ENCODE measurements at places on chromosomes 2 and 18. TPM values are rescaled to one million over a fixed set of nuclear protein-coding genes. Genes with fewer than 3 reads are reported as not detected.

AQP12B gene
- not detected for total RNA-seq

TMEFF2 gene
- not detected for total RNA-seq

SP5 gene
- 0.41 TPM for total RNA-seq

TET3 gene
- 23.0 TPM for total RNA-seq

MFSD2B gene
- total RNA-seq, result not detected

MROH2A gene
- not detected for total RNA-seq

GRCh38 chr2:198188982-198189381 is 384.6 kb downstream of the PLCL1 start:
- no peak for DNase-seq

DNA sequence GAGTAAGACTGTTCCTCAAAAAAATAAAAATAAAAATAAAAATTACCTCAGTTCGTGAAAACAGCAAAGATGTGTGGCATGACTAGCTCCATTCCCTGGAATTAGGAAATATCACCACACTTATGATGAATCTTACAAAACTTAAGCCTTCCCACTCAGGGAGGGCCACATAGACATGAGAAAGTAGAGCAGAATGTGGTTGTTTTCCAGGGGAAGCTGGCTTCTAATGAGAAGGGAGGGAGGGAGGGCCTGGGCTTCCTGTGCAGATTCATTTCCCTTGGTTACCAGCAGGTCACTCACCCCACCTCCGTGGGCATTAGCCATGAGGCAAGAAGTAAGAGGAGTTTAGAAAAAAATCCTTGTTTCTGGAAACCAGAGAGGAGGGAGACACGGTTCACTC is 95.9 kb upstream of the RMDN2 start:
- no peak for DNase-seq

DNA sequence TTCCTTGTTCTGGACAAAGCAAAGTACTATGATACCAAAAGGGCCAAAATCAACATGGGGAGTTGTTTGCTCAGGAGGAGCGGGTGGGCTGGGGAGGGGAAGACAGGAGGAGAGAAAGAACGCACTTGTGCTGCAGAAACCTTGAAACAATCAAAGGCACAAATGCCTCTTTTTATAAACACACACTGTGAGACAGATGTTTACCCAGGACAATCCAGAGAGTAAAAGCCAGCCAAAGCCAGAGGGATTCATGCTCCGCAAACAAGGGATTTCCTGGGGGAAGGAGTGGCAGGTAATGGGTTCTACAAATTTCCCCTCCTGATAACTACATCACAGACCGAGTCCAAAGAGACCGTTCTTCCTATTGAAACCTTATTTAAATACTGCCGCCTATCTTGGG is 323.5 kb upstream of the SKOR2 start:
- no peak for DNase-seq

DNA sequence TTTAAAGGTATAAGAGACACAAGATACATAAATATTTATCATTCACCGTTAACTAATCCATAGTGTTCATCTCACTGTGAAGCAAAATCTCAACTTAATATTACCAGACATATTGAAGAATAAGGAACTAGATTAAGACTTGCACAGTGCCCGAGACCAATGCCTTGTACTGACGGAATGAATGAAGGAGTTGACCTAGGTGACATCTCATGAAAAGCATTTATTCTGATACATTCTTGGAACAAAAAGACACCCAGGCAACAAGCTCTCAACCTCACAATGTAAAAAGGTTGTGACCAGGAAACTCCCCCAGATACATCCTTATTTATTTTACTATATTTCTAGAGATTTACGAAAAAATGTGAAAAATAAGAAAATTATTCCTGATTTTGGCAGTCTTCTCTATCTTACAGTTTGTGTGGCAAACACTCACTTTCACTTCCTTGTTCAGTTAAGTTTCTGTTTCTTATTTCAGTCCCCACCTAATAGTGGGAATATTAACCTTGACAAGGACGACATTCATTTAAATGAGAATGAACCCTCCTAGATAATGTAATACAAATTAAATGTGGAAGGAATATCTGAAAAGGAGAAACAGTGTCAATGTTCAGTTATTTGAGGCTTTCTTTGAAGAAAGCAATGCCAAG is 28.4 kb downstream of the M1AP start:
- DNase-seq, result no peak

DNA sequence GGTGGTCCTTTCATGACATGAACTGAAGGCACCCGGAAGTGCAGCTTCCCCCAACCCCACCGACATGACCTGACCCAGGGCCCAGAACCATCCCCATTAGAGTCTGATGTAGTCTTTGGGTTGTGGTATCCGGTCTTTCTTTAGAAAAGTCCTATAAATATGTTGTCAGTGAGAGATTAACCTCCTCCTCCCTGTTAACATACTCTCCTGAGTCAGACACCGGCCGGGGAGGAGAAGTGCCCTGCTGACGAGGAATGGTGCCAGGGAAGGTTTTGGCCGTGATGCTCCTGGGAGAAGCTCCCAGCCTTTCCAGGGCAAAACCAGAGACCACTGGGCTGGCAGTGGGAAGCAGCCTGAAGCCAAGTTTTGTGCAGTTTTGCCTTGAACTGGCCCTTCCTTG is 109.0 kb downstream of the LAMA3 start:
- DNase-seq, result no peak

DNA sequence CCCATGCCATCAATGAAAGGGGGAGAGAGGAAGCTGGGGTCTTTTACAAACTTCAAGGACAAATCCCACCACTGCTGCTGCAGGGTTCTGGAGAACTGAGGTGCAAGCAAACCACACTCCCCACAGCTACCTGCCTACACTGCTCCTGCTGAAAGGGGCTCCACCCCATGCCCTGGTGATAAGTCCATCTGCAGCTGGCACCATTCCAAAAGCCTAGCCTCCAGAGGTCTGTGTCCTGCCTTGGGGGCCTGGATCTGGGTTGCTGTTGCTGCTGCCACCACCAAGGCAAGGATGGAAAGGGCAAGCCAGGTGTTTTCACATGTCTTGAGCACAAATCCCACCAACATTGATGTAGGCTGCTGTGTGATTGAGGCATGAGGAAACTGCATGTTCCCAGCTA is 97.4 kb upstream of the UBE2E3 start:
- no peak for DNase-seq

DNA sequence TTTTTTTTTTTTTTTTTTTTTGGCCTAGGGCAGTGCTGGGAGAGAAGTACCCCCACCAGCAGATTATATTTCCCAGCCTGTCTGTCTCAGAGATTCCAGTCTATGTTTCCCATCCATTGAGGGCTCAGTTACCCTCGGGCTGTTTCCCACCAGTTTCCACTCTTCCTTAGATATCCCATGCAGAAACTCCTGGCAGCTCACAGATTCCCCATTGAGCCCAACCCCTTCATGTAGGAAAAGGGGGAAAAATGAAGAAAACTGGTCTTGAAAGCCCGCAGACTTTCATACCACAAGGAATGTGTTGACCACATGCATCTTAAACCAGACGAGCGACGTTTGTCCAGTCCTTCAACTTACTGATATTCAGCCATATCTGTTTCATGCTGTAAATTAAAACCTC is 15.2 kb downstream of the ASXL3 start:
- no peak for DNase-seq

DNA sequence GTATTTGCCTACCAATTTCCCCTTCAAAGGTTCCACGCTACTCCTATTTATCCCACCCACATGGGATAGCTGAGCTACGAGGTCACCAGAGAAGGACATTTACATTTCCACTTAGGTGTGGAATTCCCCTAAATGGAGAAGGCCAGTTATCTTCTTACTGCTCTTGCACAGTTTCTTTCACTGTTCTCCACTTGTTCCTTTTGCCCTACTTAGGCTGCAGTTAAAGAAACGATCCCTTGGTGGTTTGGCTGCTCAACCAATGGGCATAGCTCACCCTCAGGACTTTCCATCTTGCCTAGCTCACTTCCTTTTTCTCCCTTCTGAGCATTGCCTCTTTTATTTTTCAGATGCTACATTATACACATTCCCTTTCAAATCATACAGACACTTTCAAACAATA is 11.2 kb upstream of the NABP1 start:
- no peak for DNase-seq

DNA sequence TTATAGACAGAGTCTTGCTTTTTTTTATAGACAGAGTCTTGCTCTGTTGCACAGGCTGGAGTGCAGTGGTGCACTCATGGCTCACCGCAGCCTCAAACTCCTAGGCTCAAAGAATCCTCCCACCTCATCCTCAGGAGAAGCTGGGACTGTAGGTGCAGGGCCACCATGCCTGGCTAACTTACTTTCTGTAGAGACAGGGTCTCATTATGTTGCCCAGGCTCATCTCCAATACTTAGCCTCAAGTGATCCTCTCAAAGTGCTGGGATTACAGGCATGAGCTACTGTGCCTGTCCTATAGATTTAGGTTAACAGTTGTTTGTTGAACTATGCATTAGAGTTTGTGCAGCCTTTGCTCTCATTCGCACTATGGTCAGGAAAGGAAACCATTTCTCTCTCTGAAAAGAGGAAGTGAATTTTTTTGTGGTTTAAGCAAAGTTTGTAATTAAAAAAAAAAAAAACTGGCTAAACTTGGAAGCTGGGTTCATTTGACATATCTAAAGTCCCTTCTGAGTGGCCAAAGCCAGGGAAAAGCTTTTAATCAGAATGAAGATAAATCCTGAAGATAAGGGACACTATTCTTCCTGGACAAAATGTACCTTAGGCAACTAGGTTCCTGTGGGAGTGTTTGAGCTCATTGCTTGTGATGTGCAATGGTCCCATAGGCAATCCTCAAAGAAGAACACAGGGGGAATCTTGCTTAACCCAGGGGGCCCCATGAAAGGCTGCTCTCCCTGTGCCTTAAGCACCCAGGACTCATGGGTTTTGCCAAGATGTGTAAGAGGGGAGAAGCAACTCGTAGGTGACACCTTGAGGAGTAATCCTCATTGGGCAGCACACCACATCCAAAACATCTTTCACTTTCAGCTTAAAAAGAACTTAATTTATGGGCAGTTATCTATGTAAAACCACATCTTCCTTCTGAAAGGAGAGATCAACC is 201.7 kb downstream of the MREG start:
- no peak for DNase-seq

DNA sequence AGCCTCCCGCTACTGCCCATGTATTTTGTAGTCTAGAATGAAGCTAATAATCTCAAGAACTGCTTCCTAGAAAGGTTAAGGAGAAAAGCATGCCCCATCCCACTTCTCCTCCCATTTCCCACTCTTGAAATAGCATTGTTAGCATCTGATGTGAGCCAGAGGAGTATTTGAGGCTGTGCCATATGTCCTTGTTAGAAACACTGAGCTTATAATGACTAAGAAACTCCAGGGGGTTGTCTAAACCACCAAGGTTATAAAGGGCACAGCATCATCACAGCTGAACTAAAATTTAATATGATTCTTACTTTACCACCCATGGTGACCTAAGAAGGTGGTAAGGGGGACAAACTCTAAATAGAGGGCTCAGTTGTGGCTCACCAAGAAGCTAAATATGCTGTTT is 16.6 kb downstream of the TSPYL6 start:
- no peak for DNase-seq

DNA sequence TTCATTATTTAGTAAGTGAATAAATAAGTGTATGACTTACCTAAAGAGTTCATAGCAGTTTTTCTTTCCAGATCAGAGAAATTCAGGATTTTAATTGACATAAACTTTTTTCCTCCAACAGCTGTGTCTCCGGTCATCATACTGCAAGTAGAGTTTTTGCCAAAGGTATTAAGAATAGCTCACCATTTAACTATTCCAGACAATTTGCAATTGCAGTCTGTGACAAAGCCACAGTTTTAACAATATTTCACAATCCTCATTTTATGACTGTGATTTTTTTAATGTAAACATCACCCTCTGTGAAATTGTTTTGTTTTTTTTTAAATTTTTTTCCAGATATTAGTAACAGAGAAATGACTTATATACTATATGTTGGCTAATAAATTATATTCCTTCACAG is 199.1 kb downstream of the TRIB2 start:
- DNase-seq, result no peak

DNA sequence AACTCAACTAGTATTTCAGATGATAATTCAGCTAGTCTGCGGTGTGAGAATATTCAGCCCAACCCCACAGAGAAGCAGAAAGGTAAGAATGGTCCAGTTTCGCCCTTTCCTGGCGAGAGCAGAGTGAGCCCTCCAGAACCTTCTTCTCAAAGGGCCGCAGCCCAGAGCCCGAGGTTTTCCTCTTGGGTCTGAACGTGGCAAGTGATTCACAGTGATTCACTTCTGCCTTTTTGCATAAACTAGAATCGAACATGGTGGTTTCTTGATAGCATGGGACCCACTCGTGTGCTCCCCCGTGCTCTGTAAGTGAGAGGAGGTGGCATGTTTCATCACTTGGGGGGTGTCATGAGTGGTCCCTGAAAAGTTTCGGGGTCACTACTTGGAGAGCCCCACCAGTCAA is 24.2 kb downstream of the TRAF3IP1 start:
- no peak for DNase-seq

GRCh38 chr18:13382366-13382953 is 163.9 kb downstream of the LDLRAD4 start:
- no peak for DNase-seq

- DNase-seq, result peak; percentile 13
These were observed 30.9 kb downstream of the LONRF2 start for GRCh38 chr2:100291152-100291970.

DNA sequence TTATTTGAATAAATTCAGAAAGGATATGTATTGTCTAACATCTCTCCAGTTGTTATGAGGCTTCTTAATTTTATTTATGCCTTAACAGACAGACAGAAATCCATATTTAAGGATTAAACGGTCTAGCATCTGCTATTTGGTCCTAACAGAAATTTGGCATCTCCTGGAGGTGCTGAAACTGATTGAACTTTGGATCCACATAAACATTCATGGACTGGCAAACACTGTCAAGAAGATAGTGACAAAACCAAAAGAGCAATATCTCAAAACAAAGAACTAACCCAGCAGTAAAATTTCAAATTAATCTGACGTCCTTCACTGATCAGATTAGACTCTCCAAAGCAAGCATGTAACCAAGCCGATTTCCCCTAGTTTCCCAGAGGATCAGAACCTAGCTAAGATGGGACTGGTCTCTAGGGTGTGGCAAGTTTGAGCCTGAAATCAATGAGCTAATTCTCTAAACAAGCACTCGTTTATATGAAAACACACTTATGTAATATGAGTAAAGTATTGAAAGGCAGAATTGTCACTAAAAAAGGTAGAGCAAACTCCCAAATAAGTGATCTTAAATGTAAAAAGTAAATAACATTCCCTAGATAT is 139.5 kb downstream of the NOL4 start:
- no peak for DNase-seq

- no peak for DNase-seq
These were observed 115.1 kb upstream of the NCK2 start for GRCh38 chr2:105629634-105630033.

GRCh38 chr18:74422541-74422940 is 34.6 kb downstream of the DIPK1C start:
- DNase-seq, result no peak

DNA sequence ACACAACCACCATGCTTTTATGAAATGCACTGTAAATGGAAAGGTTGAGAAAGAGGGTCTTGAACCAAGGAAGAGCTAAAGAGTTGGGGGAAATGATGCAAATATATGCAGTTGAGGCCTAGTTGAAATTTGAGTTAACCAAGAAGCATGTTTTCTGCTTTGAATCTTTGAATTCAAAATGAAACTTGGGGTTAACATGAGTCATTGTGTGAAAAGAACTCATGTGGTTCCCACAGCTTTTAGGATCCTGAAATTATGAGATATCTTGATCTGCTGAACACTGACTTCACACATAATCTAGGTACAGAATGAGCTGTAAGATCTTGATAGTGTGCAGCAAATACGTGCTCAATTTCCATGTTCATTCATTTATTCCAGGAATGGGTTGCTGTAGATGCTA is 422.9 kb upstream of the TRIB2 start:
- DNase-seq, result no peak

- DNase-seq, result no peak
These were observed 488.5 kb upstream of the NRP2 start for GRCh38 chr2:205193836-205194228.

GRCh38 chr18:44680273-44681075 is at the start of gene SETBP1:
Gene SETBP1, plus strand, starts transcription at chr18:44680888. Its CDS starts 20,459 bp downstream, at chr18:44701347.
- peak; percentile 71 for DNase-seq
